ENCODE measurements at places on chromosomes 7 and 10. TPM values are rescaled to one million over a fixed set of nuclear protein-coding genes. Genes with fewer than 3 reads are reported as not detected.

Gene GAD2
- total RNA-seq: not detected

Gene PWWP2B
- total RNA-seq: 9.9 TPM

Gene GIMAP1
- total RNA-seq: 97.6 TPM

Gene ITGB8
- 0.11 TPM for total RNA-seq

Gene OR2A42
- total RNA-seq: not detected

Gene KNDC1
- total RNA-seq: 1.4 TPM

Gene TFR2
- 5.4 TPM for total RNA-seq

Gene MPP7
- total RNA-seq: 24.9 TPM

Gene FAM25C
- total RNA-seq: not detected

DNA sequence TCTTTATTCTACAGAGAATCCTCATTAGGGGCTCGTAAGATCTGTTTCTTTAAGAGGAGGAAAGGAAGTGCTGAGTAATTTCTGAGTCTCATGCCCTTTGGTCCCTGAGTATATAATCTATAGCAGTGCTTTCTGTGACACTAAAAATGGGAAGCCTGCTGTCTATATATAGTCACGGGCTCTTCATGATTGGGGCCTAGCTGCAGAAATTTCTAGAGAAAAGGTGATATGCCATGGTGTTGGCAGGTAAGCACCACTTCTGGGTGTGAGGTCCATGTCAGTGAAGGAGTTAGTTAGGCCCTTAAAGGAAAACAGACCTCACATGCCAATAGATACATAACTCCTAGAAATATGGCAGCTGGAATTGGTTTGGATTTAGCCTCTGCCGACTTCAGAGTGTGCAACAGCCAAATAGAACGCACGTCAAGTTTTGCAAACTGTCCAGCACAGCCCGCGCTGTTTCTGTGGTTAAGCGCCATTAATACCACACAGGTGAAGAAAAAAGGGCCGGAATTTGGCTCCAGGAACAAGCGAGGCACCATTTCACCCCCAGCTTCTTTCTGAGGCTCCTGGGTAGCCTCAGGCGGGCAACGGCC is 123.2 kb downstream of the TACC2 start:
- H3K4me3 ChIP-seq: no peak overlapping the region
- DNase-seq: no peak

DNA sequence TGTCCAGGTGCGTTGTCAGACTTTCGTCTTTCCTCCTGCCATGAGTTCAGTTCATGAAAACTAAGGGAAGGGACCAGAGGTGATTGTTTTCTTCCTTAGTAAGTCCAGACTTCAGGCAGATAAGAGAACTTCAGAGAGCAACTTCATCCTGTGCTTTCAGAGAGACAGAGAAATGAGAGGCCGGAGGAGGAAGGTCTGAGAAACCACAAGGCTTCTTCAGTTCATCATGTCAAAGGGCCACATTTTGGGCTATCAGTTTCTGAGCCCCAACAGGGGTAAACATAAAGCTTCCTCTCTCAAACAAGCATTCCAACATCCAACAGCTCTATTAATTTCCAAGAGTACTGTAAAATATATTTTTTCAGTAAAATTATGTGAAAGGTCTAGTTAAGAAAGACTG is 668.4 kb upstream of the NRP1 start:
- H3K4me1 ChIP-seq: no peaks in the 10 kb centered on the region
- no peak for DNase-seq
- H3K27ac ChIP-seq: no peak overlapping the region

DNA sequence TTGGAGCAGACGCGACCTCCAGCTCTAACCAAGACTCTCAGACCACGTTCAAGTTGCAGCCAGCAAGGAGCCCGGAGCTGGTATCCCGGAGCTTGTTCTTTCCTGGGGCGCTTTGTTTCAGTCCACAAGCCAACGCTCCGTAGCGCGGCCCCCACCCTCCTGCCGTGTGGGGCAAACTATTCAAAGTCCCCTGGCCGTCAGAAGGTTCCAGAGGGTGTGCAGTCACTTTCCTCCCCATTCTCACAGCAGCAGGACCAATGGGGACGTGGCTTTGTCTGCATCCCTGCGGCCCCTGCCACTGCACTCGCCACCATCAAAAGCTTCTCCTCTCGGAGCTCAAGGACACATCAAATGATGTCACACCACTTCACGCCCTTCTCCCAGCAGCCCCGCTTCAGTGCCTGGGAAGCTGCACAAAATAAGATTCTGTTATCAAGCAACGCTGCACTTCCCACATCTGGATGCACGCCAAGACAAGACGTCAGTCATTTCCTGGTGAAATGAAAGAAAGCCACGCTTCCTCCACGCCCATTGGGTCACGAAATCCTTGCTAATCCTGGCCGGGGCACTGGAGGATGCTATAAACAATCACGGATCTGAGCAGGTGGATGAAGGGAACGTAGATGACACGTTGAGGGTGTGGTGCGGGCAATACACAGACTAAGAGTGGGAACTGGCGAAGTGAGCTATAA is 348.2 kb downstream of the PTPRN2 start:
- H3K27me3 ChIP-seq: no peaks in the 10 kb centered on the region
- no peak overlapping the region for H3K4me3 ChIP-seq
- no peak overlapping the region for H3K27ac ChIP-seq

DNA sequence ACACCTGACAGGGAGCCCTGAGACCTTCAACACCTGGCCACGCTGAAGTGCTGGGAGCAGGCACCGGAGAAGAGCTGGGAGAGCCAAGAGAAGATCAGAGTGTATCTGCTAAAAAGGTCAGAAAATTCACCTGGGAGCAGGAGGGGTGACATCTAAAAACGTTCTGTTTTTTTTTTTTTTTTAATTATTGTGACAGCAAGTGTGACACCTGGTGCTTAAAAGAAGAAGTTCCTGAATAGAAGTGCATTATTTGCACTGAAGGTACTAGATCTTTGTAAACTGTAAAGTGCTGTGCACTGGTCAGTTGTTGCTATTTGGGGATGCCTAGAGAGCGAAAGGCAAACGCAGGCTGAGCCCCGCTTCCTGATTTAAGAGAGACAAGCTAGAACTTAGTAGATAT is 422.0 kb downstream of the PLXNA4 start:
- no peak overlapping the region for H3K4me3 ChIP-seq
- no peak for DNase-seq
- no peak overlapping the region for H3K27ac ChIP-seq
- H3K36me3 ChIP-seq: no peaks in the 10 kb centered on the region

- peak overlapping the region; percentile 49 for H3K27ac ChIP-seq
- peaks cover 68% of the 10 kb centered on the region for H3K4me1 ChIP-seq
- no peaks in the 10 kb centered on the region for H3K27me3 ChIP-seq
- H3K4me3 ChIP-seq: peak overlapping the region; percentile 14
These were observed 117.3 kb downstream of the FAM53B start for GRCh38 chr10:124626759-124627380.

DNA sequence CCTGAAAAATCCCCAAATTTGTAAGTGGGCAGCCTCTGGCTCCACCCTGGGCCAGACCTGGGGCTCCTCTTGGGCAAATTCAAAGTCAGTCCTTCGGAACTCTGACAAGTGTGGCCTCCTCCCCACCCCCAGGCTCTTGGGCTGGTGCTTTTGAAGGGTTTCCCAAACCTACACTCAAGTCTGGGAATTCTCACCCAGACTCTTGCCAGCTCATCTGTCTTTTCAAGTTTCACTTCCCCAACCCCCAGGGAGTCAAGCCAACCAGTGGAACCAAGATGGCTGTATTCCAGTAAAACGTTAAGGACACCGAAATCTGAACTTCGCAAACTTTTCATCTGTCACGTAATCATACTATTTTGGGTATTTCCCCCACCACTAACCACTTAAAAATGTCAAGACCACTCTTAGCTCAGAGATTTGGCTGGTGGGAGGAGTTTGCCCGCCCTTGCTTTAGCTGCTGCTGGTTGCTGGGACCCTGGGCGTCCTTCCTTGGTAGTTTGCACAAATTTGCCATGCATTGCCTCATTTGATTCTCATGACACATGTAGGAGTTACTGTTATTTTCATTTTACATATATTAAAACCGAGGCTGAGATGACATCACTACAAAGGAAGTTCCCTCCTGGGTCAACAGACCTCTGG is 1.7 kb upstream of the MYO1G start:
- peaks cover 78% of the 10 kb centered on the region for H3K4me1 ChIP-seq
- peak overlapping the region; percentile 85 for H3K27ac ChIP-seq
- DNase-seq: peak; percentile 51
- peaks cover 45% of the 10 kb centered on the region for H3K36me3 ChIP-seq

DNA sequence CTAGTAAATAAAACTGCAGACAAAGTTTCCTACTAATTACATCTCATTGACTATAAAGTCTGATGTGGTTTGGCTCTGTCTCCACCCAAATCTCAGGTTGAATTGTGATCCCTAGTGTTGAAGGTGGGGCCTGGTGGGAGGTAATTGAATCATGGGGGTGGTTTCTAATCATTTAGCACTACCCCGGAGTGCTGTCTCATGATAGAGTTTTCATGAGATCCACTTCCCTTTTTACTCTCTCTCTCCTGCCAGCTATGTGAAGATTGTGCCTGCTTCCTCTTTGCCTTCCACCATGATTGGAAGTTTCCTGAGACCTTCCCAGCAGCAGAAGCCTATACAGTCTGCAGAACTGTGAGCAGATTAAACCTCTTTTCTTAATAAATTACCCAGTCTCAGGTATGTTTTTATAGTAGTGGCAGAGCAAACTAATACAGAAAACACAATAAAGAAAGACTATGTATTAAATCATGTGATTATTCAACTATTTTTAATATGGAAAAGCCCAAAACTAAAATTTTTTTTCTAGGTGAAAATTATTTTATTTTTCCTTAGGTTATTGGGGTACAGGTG is 232.1 kb downstream of the FZD1 start:
- no peaks in the 10 kb centered on the region for H3K27me3 ChIP-seq
- no peak for DNase-seq
- no peak overlapping the region for H3K4me3 ChIP-seq
- H3K27ac ChIP-seq: no peak overlapping the region
- H3K4me1 ChIP-seq: no peaks in the 10 kb centered on the region

GRCh38 chr7:157269341-157270059 is 67.3 kb upstream of the DNAJB6 start:
- no peak overlapping the region for H3K27ac ChIP-seq
- peaks cover 24% of the 10 kb centered on the region for H3K4me1 ChIP-seq
- no peak overlapping the region for H3K4me3 ChIP-seq
- DNase-seq: peak; percentile 14

GRCh38 chr10:17801507-17801906 is 7.6 kb upstream of the MRC1 start:
- no peaks in the 10 kb centered on the region for H3K27me3 ChIP-seq
- no peaks in the 10 kb centered on the region for H3K36me3 ChIP-seq
- DNase-seq: no peak
- H3K4me3 ChIP-seq: no peak overlapping the region

DNA sequence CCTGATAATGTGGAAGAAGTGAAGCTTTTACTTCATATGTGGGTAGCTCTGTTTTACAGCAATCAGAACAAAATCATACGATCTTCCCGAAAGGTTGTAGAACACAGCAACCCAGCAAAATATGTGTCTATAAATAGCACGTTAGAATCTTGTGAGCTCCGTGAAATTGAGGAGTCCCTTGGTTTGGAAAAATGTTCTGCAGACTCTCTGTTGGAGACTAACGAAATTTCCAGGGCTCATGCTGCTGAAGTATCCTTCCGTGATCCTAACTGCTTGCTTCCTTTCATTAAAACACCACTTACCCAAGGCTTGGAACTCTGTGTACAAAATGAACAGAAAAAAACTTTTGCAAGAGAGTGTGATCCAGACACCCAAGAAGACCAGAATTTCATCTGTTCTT is 57.5 kb downstream of the TASOR2 start:
- no peak for DNase-seq
- H3K27me3 ChIP-seq: no peaks in the 10 kb centered on the region
- no peak overlapping the region for H3K27ac ChIP-seq
- H3K4me1 ChIP-seq: no peaks in the 10 kb centered on the region
- no peak overlapping the region for H3K4me3 ChIP-seq
- peaks cover 48% of the 10 kb centered on the region for H3K36me3 ChIP-seq

- H3K36me3 ChIP-seq: no peaks in the 10 kb centered on the region
- H3K27me3 ChIP-seq: no peaks in the 10 kb centered on the region
- H3K4me3 ChIP-seq: no peak overlapping the region
- H3K27ac ChIP-seq: no peak overlapping the region
These were observed 11.0 kb downstream of the MAT1A start for GRCh38 chr10:80278480-80278879.

- no peak overlapping the region for H3K4me3 ChIP-seq
- H3K36me3 ChIP-seq: peaks cover 35% of the 10 kb centered on the region
- no peak for DNase-seq
- H3K27ac ChIP-seq: no peak overlapping the region
- no peaks in the 10 kb centered on the region for H3K27me3 ChIP-seq
These were observed 29.9 kb downstream of the PCGF5 start for GRCh38 chr10:91250341-91250740.

- H3K36me3 ChIP-seq: no peaks in the 10 kb centered on the region
- no peaks in the 10 kb centered on the region for H3K27me3 ChIP-seq
- H3K4me1 ChIP-seq: no peaks in the 10 kb centered on the region
These were observed 33.6 kb downstream of the GSAP start for GRCh38 chr7:77382532-77382931.

DNA sequence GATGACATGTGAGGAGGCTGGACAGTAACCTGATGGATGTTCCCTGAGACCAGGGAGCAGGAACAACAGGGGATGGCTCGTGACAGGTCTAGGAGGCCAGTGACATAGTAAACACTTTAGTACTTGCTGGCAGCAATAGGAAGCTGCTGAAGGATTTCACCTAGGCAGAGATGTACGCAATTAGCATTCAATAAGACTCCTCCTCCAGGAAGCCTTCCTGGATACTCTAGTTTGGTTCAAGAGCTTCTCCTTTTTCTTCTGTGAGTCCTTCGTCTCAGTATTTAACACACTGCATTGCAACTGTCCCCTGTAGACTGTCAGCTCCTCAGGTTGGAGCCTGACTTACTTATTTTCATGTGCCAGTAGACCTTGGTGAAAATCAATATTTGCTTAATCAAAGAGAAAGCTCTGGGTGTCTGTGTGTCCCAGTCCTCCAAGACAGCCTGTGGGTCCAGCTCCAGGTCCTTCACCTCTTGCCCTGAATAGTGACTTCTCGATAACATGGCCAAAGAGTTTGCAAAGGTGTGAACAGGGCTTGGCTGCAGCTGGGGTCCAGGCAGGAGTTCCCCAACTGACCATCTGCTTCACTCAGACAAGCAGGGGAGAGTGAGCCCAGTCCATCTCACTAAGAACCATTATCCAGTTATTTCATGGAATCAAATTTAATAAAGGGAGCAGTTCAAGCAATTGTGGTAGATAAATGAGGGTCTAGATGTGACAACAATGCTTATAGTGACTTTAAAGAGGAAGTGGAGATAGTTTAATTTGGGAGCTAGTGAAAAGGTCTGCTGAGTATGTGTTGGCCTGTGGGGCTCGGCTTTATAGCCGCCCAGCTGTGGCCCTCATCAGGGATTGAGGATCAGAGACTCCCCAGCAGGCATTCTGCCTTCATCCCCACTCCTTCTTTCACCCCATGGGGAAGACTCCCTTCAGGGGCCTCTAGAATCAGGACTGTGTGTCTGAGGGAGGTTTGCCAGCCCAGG is 9.4 kb downstream of the TMEM273 start:
- peaks cover 50% of the 10 kb centered on the region for H3K4me1 ChIP-seq
- H3K4me3 ChIP-seq: no peak overlapping the region
- DNase-seq: no peak
- no peak overlapping the region for H3K27ac ChIP-seq
- no peaks in the 10 kb centered on the region for H3K27me3 ChIP-seq
- no peaks in the 10 kb centered on the region for H3K36me3 ChIP-seq

- peaks cover 100% of the 10 kb centered on the region for H3K4me1 ChIP-seq
- no peak for DNase-seq
- no peak overlapping the region for H3K4me3 ChIP-seq
- no peak overlapping the region for H3K27ac ChIP-seq
- no peaks in the 10 kb centered on the region for H3K27me3 ChIP-seq
These were observed 66.1 kb downstream of the ADD3 start for GRCh38 chr10:110073896-110074295.
